ENCODE measurements at places on chromosomes 6 and 20.

- no peak for DNase-seq
Measured at GRCh38 chr6:37714836-37715420, 17.2 kb upstream of the MDGA1 start.

DNA sequence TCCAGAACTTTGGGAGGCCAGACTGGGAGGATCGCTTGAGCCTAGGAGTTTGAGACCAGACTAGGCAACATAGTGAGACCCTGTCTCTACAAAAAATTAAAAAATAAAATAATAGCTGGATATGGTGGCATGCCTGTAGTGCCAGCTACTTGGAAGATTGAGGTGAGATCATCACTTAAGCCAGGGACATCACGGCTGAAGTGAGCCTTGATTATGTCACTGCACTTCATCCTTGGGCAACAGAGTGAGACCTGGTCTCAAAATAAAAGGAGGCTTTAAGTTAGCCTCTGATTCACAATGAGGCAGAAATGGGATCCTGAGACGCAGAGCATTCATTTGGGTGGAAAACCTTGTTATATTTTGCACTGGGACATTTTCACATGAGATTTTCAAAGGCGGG is 57.0 kb downstream of the TULP4 start:
- no peak for DNase-seq

DNA sequence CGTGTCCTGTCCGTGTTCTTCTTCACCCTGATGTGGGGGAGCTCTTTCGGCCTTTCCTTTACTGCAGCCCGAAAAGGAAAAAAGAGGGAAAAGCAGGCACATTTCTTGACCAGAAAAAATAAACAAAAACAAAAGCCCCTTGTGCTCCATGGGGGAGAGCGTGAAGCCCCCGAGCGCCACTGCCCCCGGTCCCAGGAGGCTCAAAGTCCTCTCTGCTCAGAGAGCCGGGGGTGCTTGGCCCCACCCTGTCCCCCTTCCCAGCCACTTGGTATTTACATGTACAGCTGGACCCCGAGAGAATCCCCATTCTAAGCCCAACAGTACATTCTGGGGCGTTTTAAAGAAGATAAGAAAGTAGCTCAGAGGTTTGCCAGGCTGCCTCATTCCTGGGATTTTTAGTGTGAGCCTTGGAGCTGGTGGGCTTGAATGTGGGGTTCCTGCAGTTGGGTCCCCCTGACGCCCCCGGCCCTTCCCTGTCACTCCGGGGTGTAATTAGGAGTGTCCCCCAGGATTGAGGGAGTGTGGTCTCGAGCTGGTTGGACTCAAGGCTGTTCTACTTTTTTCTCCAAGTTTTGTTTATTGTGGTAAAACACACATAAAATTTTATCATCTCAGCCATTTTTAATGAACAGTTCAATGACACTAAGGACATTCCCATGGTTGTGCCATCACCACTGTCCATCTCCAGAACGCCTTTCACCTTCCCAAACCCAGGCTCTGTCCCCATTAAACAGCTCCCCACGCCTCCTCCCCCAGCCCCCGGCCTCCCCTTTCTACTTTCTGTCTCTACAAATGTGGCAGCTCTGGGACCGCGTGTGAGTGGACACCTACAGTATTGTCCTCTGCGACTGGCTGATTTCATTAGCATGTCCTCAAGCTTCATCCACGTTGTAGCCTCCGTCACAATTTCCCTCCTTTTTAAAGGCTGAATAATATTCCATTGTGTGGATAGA is 55.7 kb upstream of the BHLHE23 start:
- DNase-seq, result no peak

- no peak for DNase-seq
Measured at GRCh38 chr20:32289661-32290431, 12.4 kb downstream of the KIF3B start.

DNA sequence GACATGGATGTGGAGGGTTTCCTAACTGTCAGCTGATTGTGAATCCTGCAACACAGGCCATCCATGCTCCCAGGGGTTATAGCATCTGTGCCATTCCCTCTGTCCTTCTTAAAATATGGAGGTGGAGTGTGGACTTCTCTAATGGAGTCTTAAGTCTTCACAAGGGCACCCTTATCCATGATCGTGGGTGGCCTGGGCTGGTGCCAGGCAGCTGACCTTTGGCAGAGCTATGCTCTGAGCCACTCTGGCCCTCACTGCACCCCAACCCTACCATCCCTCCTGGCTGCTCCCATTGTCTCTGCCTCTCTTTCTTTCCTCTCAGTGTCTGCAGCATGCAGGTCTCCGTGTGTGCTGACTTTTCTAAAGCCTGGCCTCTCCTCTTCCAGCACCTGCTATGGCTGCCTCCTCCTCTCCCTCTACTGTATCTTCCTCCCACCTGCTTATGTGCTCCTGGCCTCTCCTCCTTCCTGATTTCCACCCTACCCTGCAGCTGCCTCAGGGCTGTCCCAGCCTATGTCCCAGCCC is 11.2 kb upstream of the PCMTD2 start:
- DNase-seq, result no peak

DNA sequence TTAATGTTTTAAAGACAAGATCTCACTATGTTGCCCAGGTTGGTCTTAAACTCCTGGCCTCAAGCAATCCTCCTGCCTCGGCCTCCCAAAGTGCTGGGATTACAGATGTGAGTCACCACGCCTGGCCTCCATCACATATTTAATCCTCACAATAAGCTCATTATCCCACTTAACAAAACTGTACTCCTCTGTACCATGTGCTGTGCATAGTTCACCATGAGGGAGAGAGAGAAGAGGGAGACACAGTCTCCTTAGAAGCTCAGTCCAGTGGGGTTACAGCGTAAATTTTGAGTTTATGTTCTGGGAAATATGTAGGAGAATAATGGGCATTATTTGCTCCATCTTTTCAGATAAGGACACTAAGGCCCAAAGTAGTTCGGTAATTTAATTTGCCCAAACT is 7.9 kb upstream of the CPNE5 start:
- no peak for DNase-seq

DNA sequence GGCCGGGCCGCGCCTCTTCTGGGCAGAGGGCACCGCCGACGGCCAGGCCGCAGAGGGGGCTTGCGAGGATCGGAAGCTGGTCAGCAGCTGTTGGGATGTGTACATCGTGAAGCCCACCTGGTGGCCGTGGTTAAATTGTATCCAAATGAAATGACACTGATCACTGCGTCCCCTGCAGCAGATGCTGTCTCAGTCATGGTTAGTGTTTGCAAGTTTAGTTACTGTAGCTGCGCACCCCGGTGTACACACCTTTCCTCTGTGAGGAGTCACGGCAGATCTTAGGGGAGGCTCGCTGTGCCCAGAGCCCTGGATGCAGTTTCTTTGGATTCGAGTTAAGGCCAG is 653 bp downstream of the NAA20 start:
- DNase-seq, result no peak

DNA sequence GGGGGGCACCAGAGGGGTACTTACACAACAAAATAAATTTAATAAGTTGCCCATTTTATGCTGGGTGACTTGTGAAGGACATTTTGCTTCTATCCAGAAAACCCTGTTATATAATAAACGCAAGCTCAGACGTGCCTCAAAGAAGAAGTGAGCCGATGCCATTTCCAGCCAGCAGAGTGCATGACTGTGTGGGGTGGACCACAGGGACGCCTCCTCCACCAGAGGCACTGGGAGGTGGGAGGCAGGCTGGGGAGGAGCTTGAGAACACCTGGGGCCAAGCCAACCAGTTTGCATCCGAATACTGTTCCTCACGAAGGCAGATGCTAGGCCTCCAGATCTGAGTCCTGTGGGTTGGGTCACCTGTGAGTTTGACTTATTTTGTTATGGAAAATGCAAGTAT is 363.8 kb downstream of the RNGTT start:
- no peak for DNase-seq

DNA sequence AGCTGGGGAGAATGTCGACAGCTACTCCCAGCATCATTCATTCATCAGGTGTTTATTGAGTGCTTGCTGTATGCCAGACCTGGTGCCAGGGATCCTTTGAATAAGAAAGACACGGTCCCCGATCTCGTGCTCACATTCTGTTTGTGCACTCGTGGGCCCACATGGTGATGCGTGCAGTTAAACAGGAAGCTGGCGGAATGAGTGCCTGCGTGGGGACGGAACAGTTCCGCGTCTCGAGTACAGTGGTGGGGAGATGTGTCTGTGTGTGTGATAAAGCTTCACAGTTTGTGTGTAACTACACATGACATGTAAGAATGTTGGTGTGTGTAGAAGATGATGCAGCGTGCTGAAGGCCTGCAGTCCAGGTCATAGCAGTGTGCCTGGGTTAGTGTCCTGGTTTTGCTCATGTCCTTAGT is 6.5 kb downstream of the RBM38 start:
- no peak for DNase-seq
